ENCODE measurements at places on chromosomes 3 and 15.

- DNase-seq: no peak
Measured at GRCh38 chr3:35666888-35667287, 27.6 kb downstream of the ARPP21 start.

DNA sequence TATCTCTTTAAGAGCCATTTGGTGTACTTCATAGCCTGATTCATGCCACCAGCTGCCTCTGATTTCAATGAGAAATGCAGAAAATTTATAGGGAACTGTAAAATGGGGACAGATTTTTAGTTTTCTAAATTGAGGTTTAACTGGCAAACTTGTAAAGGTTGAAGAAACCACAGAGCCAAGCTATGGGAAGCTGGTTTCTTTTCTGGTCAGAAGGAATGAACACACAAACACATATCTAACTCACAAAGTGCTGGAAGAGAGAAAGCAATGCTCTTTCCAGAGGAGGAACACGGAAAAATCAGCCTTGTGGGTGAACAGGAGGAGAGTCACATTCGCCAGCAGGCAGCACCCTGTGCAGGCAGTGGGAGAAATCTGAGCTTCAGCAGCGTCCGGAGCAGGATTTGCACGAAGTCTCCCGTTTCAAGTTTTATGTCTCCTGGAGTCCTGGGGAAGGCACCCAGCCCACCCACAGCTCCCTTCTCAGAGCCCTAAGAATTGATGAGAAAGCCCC is 481 bp downstream of the MASP1 start:
- DNase-seq: no peak

DNA sequence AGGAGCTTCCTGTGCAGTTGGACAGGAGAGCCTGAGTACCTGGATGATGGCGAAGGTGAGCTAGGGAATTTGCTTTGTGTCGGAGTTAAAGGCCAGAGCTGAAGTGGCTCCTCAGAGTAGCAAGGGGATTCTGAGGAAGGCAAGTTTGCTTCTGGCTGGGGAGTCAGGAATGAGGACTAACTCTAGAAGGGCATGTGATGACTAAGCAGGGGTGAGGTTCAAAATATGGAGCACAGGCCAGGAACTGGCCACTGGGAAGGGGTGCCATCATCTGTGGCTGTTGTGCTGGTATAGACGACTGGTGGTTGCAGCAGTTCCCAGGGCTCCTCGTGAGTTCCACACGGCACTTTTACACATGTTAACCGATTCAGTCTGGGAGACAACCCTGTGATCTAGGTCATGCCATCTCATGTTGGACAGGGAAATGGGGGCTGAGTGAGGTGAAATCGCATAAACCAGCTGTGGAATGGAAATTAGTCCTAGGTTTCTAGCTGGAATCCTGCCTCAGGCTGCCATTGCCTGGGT is 100.8 kb downstream of the EEFSEC start:
- DNase-seq: no peak

DNA sequence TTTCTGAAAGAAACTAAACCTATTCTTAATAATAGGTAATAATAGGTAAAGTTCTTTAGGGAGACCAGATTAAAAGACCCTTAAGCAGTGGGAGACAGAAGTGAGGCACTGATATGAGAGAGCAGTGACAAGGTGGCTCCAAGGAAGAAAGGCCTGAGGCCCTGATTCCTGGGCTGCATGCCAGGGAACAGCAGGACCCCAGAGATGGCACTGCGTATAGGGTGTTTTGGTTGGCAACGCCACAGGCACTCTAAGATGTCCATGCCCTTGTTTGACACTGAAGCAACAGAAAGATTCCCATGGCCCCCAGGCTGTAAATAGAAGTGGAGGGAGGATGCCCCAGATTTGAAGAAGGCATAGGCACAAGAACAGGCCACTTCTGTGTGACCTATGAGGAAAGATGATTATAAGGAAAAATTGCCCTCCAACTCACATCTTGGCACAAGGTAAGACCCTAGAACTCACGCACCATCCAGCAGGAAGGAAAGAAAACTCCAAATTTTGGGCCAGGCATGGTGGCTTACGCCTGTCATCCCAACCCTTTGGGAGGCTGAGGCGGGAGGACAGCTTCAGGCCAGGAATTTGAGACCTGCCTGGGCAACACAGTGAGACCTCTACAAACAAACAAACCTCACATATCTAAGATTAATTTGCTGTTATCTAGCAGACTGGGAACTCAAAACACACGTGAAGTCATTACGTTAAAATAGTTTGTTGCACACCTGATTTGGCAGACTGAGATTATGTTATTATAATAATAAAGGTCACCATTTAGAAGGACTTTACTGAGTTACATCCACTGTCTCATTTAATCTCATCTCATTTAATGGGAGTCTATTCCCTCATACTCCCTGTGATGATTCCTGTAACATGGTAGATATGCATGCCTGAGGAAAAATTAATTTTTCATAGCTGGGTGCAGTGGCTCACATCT is 10.5 kb upstream of the BLM start:
- DNase-seq: no peak

DNA sequence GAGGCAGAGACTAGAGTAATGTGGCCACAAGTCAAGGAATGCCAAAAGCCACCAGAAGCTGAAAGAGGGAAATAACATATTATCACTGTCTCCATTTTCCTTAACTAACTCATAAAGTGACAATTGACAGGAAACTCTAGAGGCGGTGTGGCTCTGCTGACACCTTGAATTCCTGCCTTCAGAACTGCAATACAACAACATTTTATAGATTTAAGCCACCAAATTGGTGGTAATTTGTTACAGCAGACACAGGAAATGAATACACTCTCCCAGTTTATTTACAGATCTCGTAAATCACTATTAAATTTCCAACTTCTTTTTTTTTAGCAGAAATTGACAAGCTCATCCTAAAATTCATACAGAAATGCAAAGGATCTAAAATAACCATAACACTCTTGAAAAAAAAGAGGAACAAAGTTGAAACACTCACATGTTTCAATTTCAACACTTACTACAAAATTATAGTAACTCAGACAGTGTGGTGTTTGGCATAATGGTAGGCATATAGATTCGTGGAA is 449.9 kb downstream of the OTOL1 start:
- DNase-seq: no peak

DNA sequence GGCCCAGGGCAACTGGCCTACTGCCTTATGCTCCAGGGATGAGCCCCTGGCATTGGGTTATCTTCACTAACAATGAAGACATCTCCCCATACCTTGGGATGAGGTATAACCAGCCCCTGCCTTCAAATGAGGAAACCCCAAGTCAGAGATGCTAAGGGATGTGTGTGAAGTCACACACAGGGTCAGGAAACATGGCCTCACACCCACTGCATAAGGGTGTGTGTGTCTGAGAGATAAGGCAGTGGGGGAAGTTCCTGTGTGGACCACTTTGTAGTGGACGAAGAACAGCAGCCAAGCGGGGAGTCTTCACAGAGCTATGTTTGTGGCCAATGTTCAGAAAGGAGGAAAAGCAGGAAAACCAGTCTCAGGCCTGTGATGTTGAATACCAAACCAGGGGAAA is 10.5 kb downstream of the ELP6 start:
- DNase-seq: no peak

- DNase-seq: no peak
Measured at GRCh38 chr3:188824566-188824965, 347.2 kb upstream of the TPRG1 start.

DNA sequence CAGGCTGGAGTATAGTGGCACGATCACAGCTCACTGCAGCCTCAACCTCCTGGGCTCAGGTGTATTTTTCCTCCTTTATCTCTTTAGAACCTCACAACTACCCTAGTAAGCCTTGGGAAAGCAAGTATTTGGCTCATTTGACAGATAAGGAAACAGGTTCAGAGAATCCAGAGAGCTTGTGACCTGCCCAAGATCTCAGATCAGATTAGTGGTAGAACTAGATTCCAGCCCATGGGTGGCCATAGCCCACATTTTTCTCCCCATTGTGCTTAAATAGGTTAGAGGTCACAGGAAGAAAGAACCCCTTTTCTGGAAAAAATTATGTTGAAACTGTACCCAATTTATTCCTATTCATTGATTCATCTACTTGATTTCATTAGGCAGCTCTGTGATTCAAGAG is 64.3 kb downstream of the TSC22D2 start:
- no peak for DNase-seq

DNA sequence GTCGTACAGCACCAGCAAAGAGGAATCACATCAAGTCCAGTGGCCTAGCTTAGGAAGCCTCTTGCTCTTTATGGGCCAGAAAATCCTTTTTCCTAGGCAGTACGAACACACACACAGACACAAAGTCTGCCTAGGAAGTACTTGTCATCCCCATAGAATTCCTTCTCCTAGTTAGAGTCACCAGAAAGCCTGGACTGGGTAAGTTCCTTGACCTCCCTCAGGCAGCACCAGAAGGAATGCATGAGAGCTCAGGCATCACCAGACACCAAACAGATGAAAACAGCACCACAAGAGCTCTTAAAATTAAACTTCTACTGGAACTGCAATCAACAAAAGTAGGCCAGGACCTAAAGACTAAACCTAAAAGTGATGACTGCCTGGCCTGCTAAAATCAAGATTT is 192.9 kb upstream of the CCDC54 start:
- DNase-seq: no peak

DNA sequence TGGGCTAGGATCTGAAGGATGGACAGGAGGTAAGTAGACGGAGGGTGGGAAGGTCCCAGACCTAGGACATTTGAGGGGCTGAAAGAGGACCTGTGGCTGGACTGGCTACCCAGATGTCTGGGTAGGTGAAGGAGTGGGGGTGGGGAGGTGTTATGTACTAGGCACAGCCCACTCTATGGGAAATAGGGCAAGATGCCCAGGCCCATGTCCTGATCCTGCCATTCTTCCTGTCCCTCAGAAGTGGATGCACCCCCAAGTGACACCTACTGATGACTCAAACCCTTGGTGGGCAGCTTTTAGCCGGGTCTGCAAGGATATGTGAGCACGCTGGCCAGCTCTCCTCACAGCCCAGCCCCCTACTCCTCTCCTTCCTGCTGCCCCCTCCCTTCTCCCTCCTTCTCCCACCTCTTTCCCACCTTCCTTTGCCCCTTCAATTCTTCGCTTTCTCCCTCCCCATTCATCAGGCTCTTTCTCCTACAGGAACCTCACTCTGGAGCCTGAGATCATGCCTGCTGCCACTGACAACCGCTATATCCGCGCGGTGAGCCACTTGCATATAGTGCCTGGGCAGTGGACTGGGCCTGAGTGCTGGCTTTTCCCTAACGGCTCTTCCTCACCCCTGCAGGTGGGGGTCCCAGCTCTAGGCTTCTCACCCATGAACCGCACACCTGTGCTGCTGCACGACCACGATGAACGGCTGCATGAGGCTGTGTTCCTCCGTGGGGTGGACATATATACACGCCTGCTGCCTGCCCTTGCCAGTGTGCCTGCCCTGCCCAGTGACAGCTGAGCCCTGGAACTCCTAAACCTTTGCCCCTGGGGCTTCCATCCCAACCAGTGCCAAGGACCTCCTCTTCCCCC is 5.2 kb downstream of the ACY1 start:
- DNase-seq: no peak

DNA sequence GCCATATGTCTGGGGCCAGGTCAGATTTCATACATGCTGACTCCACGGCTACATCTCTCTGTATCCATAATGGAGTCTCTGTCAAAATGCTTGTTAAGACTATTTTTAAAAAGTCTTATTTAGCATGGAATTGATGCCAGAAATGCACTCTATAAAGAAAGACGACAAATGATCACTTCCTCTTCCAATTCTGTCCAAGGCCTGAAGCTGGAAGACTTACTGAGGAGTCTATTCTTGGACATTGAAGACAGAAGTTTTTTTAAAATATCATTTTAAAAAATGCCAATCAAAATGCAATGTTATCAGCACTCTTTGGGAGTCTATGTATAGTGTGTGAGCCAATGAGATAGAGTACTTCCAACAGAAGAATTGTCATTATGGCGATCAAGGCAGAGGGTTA is 27.9 kb upstream of the NMNAT3 start:
- DNase-seq: no peak

- DNase-seq: no peak
Measured at GRCh38 chr3:196603683-196604082, 35.2 kb downstream of the FBXO45 start.

DNA sequence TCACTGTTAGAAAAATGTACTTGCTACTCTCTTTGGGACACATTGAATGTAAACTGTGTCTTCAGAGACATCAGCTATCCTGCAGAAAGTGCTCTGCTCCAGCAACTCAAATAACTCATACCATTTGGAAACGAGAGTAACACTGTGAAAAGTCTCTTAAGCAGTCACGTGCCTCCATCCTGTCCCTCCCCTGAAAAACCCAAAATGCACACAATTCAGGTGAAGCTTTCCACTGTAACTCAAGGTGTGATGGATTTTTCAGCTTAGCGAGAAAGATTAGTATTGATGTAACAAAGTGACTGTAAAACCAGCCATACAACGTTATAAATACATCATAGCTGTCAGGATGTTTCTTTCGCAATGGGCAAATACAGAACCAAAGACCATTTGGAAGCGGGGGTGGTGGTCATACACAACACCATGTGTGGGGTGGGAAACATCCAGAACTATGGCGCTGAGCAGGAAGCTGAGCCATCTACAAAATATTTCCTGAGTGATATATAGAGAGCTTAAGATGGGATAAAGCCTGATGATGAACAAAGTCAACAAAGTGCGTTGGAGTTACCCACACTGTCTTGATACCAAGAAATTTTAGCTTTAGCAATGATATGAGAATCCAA is 332.3 kb downstream of the FOXP1 start:
- no peak for DNase-seq

GRCh38 chr3:60552581-60552980 is 698.7 kb downstream of the FHIT start:
- no peak for DNase-seq

GRCh38 chr3:185153171-185153771 is 411 bp upstream of the C3orf70 start:
- no peak for DNase-seq

GRCh38 chr15:67085237-67085817 is 19.9 kb downstream of the SMAD3 start:
- DNase-seq: no peak

- DNase-seq: no peak
Measured at GRCh38 chr15:91021516-91022074, 799 bp downstream of the VPS33B start.

- DNase-seq: no peak
Measured at GRCh38 chr15:70704166-70704565, 59.2 kb downstream of the UACA start.

DNA sequence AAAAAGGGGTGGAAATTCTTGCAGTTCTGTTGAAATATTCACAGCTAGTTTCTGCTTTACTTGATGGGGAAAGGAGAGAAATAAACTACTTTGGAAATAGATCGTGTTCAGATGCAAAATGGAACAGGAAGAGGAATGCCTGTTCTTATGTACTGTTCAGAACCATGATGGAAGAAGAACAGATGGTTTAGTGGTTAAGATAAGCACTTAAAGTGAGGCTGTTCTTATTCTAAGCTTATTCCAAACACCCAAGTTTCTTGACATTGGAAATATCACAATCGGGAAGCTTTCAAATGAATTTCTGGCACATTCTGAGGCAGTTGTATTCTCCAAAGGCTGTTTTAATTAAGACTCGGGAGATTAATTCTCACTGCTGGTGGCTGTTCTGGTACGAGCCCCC is 228.5 kb downstream of the LSAMP start:
- DNase-seq: no peak

- DNase-seq: no peak
Measured at GRCh38 chr3:189570916-189571315, 60.3 kb upstream of the TP63 start.

Measured in NCI-H748 treated with DMSO at 0.1 percent for 48 hours (cell line).